Activated CD4-positive, alpha-beta T cell treated with anti-CD3 and anti-CD28 coated beads for 36 hours (primary cell): ENCODE measurements at places on chromosomes 4 and X. TPM values are rescaled to one million over a fixed set of nuclear protein-coding genes. Genes with fewer than 3 reads are reported as not detected.

DNA sequence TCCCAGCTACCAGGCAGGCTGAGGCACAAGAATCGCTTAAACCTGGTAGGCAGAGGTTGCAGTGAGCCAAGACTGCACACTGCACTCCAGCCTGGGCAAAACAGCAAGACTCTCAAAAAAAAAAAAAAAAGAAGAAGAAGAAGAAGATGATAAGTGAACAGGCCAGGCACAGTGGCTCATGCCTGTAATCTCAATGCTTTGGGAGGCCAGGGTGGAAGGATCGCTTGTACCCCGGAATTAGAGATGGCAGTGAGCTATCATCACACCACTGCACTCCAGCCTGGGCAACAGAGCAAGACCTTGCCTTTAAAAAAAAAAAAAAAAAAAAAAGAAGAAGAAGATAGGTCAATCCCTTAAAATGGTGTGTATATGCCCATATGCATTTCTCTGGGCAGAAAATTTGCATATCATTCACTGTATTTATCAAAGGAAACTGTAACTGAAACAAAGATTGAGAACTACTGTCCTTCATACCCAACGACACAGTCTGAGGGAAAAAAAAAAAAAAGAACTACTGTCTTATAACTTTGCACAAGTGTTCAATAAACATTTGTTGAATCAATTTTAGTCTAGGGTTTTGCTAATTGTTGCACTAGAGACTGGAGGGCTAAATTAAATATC lies 2.3 kb downstream of the RFC1 start:
- H3K36me3 ChIP-seq = peaks cover 31% of the 10 kb centered on the region
- H3K4me3 ChIP-seq = peak overlapping the region; percentile 98
- no peaks in the 10 kb centered on the region for H3K27me3 ChIP-seq
- peak overlapping the region; percentile 88 for H3K27ac ChIP-seq
- H3K4me1 ChIP-seq = peaks cover 38% of the 10 kb centered on the region
- DNase-seq = no peak

GRCh38 chrX:44072631-44073030 lies 99.4 kb upstream of the NDP start:
- no peaks in the 10 kb centered on the region for H3K27me3 ChIP-seq
- H3K27ac ChIP-seq = no peak overlapping the region
- peaks cover 5% of the 10 kb centered on the region for H3K4me1 ChIP-seq

TEX13A gene
- not detected for total RNA-seq

DNA sequence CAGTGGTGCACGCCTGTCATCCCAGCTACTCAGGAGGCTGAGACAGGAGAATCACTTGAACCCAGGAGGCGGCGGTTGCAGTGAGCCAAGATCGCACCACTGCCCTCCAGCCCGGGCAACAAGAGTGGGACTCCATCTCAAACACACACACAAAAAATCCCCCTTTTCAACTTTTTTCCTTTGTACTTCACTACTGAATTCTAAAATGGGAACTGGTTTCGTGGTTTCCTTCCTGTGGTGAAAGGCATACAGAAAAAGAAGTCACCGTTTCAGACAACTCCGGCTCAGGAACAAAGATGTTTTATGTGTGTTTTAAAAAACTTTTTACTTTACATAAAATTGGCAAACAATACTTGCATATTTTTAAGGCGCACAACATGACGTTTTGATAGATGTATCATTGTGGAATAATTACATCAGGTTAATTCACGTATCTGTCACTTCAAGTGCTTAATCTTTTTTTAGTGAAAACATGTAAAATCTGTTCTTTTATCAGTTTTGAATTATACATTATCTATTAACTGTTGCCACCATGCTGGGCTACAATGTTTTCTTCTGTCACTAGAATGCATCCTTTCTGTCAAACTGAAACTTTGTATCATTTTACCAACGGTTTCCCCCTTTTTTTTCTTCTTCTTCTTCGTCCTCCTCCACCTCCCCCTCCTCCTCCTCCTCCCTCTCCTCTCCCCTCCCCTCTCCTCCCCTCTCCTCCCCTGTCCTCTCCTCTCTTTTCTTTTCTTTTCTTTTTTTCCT lies 186.0 kb downstream of the CRLF2 start:
- no peaks in the 10 kb centered on the region for H3K36me3 ChIP-seq
- peak overlapping the region; percentile 39 for H3K4me3 ChIP-seq
- no peak for DNase-seq

GRCh38 chrX:118965395-118965794 lies 9.0 kb upstream of the LONRF3 start:
- no peaks in the 10 kb centered on the region for H3K36me3 ChIP-seq
- H3K4me1 ChIP-seq = no peaks in the 10 kb centered on the region
- no peak overlapping the region for H3K4me3 ChIP-seq
- peaks cover 6% of the 10 kb centered on the region for H3K27me3 ChIP-seq
- no peak for DNase-seq

TMEM271 gene
- total RNA-seq = not detected

DNA sequence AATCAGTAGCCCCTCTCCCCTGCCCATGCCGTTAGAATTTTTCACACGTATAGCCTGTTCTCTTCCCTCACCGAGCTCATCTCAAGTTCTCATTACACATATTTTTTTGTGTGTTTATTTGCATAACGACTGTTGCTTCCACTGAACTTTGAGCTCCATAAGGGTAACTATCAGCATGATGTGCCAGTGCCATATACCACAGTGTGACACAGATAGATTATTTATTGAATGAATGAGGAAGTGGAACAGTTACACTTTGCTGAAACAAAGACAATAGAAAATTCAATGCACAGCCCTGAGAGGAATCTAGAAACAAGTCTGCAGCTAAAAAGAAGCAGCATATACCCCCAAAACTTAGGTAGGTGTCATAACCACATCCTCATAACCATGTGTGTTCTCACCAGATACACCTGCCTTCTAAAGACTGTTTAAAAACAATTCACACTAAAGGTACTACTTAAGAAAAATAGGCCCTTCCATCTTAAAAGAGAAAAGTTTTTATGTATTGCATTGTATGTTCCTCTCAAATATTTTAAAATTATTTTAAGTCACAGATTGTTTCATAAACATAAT lies 389.9 kb downstream of the PACRGL start:
- no peaks in the 10 kb centered on the region for H3K4me1 ChIP-seq
- no peak overlapping the region for H3K4me3 ChIP-seq
- H3K36me3 ChIP-seq = no peaks in the 10 kb centered on the region
- H3K27me3 ChIP-seq = no peaks in the 10 kb centered on the region

- no peaks in the 10 kb centered on the region for H3K27me3 ChIP-seq
- peaks cover 24% of the 10 kb centered on the region for H3K4me1 ChIP-seq
- peak overlapping the region; percentile 82 for H3K4me3 ChIP-seq
These were observed 5.7 kb upstream of the ZBTB33 start for GRCh38 chrX:120244735-120245498.

- no peak overlapping the region for H3K4me3 ChIP-seq
- no peak overlapping the region for H3K27ac ChIP-seq
- H3K4me1 ChIP-seq = peaks cover 3% of the 10 kb centered on the region
- H3K27me3 ChIP-seq = no peaks in the 10 kb centered on the region
- no peak for DNase-seq
These were observed 54.9 kb downstream of the USO1 start for GRCh38 chr4:75779105-75779757.

- no peak overlapping the region for H3K4me3 ChIP-seq
- H3K27me3 ChIP-seq = no peaks in the 10 kb centered on the region
- H3K36me3 ChIP-seq = no peaks in the 10 kb centered on the region
These were observed 168.5 kb upstream of the MXRA5 start for GRCh38 chrX:3514996-3515395.

GRCh38 chr4:160299177-160299576 lies 1196.3 kb downstream of the RAPGEF2 start:
- no peak overlapping the region for H3K4me3 ChIP-seq
- H3K4me1 ChIP-seq = no peaks in the 10 kb centered on the region
- no peaks in the 10 kb centered on the region for H3K36me3 ChIP-seq
- no peaks in the 10 kb centered on the region for H3K27me3 ChIP-seq

GRCh38 chrX:16250296-16250695 lies 83.0 kb downstream of the MAGEB17 start:
- H3K4me3 ChIP-seq = no peak overlapping the region
- H3K4me1 ChIP-seq = no peaks in the 10 kb centered on the region
- peaks cover 7% of the 10 kb centered on the region for H3K27me3 ChIP-seq
- no peaks in the 10 kb centered on the region for H3K36me3 ChIP-seq
- DNase-seq = no peak
- no peak overlapping the region for H3K27ac ChIP-seq

- H3K4me3 ChIP-seq = no peak overlapping the region
- peaks cover 4% of the 10 kb centered on the region for H3K36me3 ChIP-seq
These were observed 61.9 kb downstream of the NR3C2 start for GRCh38 chr4:148380291-148380690.

DNA sequence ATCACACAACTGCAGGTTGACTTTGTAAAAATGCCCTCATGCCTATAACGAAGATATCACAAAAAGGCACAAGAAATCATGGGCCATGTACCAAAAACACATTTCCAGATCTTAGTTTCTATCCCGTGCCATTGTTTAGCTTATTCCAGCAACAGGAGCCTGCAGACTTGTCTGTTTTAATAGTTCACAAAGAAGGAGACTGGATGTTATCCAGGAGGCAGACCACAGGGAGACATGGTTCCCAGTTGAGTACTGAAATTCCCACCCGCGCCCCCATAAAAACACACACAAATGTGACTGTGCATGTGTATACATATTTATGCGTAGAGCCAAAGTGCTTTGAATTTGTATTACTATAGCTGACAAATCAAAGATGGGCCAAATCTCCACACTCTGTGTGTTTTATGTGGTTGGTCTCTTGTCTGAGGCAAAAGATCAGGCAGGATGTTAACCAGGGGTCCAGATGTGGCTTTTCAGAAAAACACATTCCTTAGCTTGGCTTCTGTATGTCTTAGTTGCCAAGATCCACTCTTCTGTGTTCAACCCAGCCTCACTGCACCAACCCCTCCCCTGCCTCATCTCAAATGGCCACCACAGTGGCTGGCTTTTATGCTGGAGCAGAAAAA lies 469.2 kb upstream of the DIPK2B start:
- H3K36me3 ChIP-seq = no peaks in the 10 kb centered on the region
- no peaks in the 10 kb centered on the region for H3K4me1 ChIP-seq
- H3K27ac ChIP-seq = no peak overlapping the region

DNA sequence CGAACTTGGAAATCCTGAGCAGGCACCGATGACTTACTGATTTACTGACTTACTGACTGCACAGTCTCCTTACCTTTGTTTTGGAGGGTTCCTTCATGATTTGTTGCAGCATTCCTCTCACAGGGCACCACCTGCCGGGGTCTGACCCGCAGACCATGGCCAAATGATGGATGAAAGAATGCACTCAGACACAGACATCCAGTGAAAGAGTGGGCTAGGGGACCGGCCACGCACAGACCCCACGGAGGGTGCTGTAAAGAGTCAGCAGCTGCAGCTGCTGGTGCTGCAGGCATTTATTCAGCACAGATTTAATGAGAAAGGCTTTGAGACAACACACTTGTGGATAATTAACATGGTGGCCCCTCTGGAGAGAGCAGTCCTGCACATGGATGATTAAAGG lies 3.4 kb downstream of the MAGEB5 start:
- H3K4me3 ChIP-seq = no peak overlapping the region
- DNase-seq = no peak
- no peak overlapping the region for H3K27ac ChIP-seq
- no peaks in the 10 kb centered on the region for H3K36me3 ChIP-seq
- H3K4me1 ChIP-seq = no peaks in the 10 kb centered on the region
- H3K27me3 ChIP-seq = no peaks in the 10 kb centered on the region

GRCh38 chr4:38105475-38106220 lies 145.4 kb downstream of the PTTG2 start:
- no peak overlapping the region for H3K4me3 ChIP-seq
- H3K4me1 ChIP-seq = peaks cover 3% of the 10 kb centered on the region
- no peak overlapping the region for H3K27ac ChIP-seq
- no peak for DNase-seq
- H3K27me3 ChIP-seq = no peaks in the 10 kb centered on the region

GRCh38 chrX:37509349-37509748 lies 62.1 kb upstream of the LANCL3 start:
- H3K36me3 ChIP-seq = no peaks in the 10 kb centered on the region
- no peak overlapping the region for H3K4me3 ChIP-seq
- DNase-seq = no peak
- no peak overlapping the region for H3K27ac ChIP-seq
- peaks cover 4% of the 10 kb centered on the region for H3K27me3 ChIP-seq
- H3K4me1 ChIP-seq = no peaks in the 10 kb centered on the region
